CD4-positive, alpha-beta T cell treated with Interleukin-4 for 4 hours (primary cell): ENCODE measurements at places on chromosomes 4 and X.

DNA sequence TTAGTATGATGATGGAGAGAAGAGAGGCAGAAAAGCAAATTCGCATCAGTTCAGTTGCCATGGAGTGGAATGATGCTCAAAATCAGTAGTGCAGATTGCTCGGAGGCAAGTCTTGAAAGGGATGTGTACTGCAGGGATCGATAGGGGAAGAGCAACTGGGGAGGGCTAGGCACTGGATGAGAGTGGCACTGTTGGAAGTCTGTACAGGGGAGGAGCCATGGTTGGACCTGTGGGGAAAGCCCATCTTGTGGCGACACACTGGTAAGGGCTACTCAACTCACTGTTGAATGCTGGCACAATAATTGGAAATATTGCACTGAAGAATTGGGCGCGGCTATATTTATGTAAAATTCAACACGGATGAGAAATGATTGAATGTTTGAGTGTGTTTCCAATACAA is 1.2 kb downstream of the RAB9B start:
- no peak for DNase-seq

DNA sequence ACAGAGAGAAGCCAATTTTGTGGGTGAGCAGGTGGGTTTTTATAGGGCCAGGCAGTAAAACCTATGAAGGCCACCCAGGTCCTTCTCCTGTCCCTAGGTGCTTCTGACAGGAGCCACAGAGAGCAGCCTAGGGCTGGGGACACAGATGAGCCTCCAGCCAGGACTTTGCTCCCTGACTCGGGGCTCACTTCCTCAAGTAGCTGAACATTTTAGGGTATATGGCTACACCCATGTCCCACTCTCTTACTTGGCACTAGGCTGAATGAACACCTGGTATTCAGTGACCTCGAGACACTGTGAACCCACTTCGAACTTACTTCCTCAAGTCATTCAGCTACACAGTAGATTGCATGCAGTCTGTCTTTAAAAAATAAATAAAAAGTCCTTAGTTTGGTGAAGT is 217.3 kb downstream of the MID1IP1 start:
- DNase-seq, result no peak

- no peak for DNase-seq
Observed at GRCh38 chr4:188266386-188266785, 127.1 kb downstream of the TRIML1 start.

DNA sequence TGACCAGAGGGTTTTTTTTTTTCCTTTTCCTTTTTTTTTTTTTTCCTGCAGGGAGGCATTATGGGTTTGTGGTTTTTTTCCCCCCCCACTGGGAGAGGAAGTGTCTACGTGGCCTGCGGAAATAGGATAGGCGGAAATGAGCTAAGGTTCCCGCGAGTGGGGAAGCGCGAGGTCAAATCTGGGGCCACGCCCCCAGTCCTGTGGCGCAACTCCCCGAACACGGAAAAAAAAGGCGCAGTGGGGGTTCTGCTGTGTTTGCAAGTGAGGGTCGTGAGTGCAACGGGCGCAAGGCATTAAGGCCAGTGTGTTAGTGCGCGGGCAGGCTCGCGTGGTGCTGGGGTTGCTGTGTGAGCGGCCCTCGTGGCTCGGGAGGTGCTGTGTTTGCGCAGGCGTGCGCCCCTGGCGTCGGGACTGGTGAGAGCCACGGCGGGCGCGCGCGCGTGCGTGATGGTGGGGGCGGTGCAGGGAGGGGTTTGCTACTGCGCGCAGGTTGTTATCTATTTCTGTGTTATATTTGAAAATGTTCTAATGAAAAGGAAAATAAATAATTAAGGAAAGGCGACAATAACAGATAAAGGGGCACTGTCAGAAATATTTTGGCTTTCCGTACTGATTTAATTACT is 685 bp upstream of the MORF4L2 start:
- peak; percentile 85 for DNase-seq

DNA sequence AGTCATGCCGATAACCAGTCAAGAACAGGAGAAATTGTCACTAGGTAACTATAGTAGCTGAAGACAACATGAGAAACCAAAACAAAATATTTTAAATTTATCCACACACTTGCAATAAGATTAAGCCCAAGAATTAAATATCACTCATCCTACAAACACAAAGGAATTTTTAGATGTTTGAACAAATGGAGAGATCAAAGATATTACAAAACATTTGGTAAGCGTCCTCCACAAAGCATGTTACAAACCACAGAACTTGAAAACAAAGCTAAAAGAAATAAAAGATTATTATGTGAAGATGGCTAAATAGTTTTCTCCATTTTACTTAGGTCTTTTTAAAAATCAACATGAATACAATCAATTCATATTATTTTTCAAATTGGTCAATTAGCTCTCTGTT is 631.9 kb upstream of the INTU start:
- no peak for DNase-seq

DNA sequence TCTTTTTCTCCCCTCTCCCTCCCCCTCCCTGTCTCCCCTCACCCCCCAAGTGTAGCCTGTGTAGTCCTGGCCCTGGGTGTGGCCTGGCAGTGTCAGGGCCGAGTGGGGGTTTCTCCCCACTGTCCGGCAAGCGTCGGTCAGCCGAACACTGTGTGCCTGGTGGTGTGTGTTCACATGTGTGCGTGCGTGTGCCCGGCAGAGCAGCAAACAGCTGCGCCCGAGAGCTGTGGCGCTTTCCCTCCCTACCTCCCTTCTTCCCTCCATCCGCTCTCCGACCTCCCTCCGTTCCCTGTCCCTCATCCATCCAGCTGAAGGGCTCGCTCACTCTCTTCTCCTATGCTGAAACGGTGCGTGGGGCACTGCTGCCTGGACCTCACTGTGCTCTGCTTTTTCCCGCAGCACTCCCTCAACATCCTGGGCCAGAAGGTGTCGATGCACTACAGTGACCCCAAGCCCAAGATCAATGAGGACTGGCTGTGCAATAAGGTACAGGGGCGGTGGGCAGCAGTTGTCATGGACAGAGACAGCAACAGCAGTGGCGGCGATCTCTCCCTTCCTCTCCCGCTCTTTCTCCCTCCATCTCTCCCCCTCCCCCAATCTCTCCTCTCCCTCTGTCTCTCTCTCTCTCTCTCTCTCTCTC is 17.4 kb upstream of the UBA1 start:
- DNase-seq, result no peak

GRCh38 chr4:116952530-116953136 is 132.7 kb downstream of the TRAM1L1 start:
- no peak for DNase-seq

GRCh38 chrX:8341814-8342590 is 122.6 kb upstream of the VCX3B start:
- DNase-seq, result no peak

- DNase-seq, result no peak
Observed at GRCh38 chr4:80009806-80010205, 63.2 kb downstream of the ANTXR2 start.

DNA sequence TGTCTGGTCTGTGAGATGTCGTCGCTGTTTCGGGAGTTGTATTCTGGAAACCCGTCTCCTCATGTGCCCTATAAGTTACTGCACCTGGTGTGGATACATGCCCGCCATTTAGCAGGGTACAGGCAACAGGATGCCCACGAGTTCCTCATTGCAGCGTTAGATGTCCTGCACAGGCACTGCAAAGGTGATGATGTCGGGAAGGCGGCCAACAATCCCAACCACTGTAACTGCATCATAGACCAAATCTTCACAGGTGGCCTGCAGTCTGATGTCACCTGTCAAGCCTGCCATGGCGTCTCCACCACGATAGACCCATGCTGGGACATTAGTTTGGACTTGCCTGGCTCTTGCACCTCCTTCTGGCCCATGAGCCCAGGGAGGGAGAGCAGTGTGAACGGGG is 1.4 kb downstream of the USP27X start:
- DNase-seq, result no peak

GRCh38 chr4:153535772-153536513 is 69.8 kb downstream of the TMEM131L start:
- DNase-seq, result peak; percentile 41

DNA sequence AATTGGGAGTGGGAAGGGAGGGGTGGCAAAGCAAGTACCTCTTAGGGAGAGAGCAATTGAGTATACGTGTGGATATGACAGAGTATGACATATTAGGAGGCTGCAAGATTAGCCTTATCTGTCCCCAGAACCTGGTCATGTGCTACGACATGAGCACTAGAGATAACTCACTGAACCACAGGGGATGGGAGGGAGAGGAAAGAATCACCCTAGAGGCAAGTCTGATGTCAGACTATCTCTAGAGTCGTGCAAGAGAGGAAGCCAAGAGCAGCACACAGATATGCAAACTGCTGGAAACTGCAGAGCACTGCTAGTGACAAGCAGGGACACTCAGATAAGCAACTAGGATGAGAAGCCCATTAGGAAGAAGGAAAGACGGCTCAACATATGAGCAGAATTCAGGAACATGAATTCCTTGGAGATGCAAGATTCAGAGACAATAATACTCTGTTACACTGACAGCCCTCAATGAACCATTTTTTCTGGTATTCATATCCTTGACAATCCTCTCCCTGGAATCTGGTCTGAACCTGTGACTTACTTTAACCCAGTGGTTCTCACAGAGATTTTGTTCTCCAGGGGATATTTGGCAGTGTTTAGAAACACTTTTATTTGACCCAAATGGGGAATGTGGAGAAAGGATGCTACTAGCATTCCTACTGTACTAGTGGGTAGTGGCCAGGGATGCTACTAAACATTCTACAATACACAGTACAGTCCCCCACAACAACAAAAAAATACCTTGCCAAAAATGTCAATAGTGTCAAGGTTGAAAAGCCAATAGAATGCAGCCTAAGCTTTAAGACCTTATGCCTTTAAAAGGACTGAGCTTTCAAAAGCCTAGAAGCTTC is 84.0 kb upstream of the BMP2K start:
- DNase-seq, result no peak

GRCh38 chr4:1116838-1117237 is 3.5 kb upstream of the RNF212 start:
- no peak for DNase-seq

DNA sequence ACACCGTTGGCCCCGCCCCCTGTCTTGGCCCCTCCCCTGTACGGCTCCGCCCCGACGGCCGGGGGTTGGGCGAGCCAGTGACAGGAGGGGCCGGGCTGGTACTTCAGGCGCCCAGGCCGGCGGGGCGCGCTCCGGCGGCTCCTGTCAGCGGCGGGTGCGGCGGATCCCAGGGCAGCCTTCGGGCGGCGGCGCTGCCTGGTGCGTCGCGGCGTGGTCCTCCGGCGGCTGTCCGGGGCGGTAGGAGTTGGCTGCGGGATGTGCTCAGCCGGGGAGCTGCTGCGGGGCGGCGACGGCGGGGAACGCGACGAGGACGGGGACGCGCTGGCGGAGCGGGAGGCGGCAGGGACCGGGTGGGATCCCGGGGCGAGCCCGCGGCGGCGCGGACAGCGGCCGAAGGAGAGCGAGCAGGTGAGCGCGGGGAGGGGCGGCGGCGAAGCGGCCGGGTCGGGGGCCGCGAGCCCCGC is at the start of gene FAM241A:
Gene FAM241A (plus strand): TSS at position 129 of the 464 bp plus-strand sequence. CDS start 127 bp downstream, at position 256.
- peak; percentile 88 for DNase-seq

GRCh38 chrX:12128017-12128416 is 10.3 kb upstream of the FRMPD4 start:
- no peak for DNase-seq

DNA sequence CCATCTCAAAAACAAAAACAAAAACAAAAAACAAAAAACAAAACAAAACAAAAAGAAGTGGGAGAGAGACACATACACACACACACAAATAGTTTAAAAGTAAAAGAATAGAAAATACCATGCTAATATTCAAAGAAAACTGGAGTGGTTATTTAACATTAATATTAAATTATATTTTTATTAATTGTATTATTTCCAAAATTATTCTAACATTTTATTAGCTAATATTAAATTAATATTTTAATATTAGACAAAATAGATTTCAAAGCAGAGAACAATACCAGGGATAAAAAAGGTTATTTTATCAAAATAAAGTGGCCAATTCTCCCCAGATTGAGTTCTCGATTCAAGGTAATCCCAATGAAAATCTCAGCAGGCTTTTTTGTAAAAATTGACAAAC is 90.9 kb downstream of the NAT8L start:
- DNase-seq, result no peak

- no peak for DNase-seq
Observed at GRCh38 chr4:73308286-73308685, 49.7 kb upstream of the ANKRD17 start.

GRCh38 chr4:172726001-172726423 is 442.6 kb upstream of the GALNT7 start:
- DNase-seq, result no peak

DNA sequence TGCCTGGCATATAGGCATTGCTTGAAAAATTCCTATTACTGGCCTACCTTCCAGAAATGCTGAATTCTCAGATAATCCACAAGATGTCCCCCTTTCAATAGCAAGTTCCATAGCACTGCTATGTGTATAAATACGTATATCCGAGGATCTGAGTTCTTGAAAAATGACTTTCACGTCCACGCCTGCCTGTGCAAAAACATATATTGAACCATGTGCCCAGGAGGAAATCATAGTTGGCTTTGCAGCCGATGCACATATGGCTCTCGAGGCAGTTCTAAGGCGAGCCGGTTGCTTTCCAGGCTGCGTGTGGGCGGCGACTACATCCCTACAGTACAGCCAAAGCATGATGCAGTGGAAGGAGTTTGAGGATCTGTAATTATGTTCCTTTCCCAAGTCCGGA is 55.4 kb upstream of the ESX1 start:
- DNase-seq, result no peak

DNA sequence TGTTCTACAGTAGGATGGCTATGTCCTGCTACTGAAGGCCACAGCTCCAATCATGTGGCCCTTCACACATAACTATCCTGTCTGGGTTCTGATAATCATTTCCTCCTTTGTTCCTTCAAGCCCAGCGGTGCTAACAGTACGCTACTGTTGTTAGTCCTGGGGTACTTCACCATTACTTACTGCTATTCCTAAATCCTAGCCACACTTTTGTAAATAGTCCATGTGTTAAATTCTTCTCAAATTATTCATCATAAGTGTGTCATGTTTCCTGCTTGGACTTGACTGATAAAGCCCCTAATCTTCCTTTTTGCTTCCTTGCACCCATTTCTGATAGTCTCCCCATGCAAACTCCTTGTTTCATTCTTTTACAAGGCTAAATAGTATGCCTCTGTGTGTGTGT is 332.6 kb downstream of the FGF13 start:
- no peak for DNase-seq

GRCh38 chr4:18844726-18845125 is 823.2 kb upstream of the LCORL start:
- DNase-seq, result no peak

- no peak for DNase-seq
Observed at GRCh38 chr4:6884341-6884870, 25.2 kb upstream of the TBC1D14 start.

DNA sequence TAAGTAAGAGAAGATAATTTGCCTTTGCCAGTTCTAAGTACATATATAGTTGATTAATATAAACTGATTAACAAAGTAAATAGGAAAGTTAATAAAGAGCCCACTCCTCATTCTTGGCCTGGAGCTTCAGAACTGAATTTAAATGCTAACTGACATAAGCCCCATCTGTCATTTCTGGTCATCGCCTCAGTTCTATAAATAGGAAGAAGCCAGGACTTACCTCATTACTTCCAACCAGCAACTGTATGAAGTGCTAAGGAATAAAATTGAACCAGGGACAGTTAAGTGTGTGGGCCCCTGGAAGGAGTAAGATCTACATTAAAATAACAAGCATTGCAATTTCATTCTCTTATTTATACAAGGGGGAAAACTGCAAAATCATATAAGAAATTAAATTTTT is 52.0 kb upstream of the PDLIM5 start:
- no peak for DNase-seq
